Motor neuron (in vitro differentiated cells): ENCODE measurements at places on chromosomes 1 and 21. TPM values are rescaled to one million over a fixed set of nuclear protein-coding genes. Genes with fewer than 3 reads are reported as not detected.
A peak's percentile ranks its signal among the peaks of the same experiment; 100 is the strongest.

GRCh38 chr1:103087256-103087655, 21.1 kb downstream of the COL11A1 start:
- no peak for ATAC-seq

WNT9A gene
- 0.19 and 0.28 TPM in 2 replicates for total RNA-seq

GRCh38 chr1:92599184-92599583, 112.5 kb upstream of the GFI1 start:
- no peak for ATAC-seq

DNA sequence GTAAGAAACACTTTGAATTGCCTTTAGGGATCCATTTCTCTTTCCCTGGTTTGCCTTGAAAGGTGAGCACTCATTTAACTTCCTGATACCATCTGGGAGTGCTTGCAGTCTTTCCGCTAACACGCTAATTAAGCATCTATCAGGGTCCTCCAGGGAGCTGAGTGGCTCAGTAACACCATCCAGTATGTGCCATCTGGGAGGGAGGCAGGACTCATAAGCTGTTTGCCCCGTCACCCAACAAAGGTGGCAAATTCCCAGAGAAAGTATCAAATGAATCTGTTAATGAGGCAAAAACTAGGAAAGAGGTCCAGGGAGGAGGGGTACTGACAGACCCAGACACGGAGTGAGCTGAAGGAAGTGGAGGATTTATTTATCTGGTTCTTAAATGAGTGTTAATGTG, 430.9 kb downstream of the HLX start:
- peak; percentile 57 for ATAC-seq

HSD3B2 gene
- total RNA-seq, result 1.0 and 1.4 TPM in 2 replicates

DNA sequence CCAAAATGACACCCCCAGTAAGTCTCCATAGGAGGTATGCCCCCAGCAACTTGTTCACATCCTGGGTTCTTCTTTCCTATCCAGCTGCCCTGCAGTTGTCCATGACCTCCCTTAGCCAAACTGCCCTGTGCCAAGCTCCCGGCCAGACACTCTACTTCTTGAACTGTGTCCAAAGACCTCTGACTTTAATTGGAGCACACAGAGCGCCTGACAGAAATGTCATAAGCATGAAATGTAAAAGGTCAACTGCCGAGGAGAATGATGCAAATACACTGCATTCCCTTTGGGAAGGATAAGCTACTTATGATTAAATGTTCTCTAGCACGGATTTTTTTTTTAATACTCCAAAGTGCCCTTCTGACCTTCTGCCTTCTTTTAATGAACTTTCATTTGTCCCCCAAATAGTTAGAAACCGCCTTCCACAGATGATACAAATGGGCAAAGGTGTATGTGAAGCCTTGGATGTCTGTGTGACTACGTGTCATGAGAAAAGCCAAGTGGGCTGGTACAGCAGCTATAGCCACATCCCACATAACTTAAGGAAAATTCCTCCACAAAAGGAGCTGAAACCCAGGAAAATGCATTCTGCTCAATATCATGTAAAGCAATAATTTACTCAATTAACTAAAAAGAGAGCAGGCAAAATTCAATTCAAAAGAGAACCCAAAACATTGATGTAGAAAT, 26.8 kb downstream of the PALMD start:
- no peak for ATAC-seq

STMN1 gene
- total RNA-seq, result 532 and 581 TPM in 2 replicates

FALEC gene
- 0.57 and 1.7 TPM in 2 replicates for total RNA-seq

DNA sequence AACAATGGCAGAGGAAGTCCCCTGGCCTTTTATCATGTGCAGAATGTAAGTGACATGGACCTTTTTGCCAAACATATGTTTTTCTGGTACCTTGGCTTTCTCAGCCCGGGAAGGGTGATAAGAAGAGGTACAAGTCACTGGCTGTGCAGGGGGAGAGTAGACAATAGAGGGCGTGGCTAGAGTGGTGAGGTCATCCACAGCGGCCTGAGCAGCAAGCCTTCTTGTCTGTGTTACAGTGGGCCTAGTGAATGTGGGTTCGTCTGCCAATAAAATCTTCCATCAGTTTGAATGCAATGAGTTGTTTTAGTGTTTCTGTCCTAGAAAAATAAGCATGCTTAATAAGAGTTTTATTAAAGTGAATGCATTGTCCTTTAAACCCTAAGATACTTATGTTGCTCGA, 59.0 kb upstream of the PGD start:
- ATAC-seq, result peak; percentile 16

UBL4B gene
- 0.46 TPM in 1 of 2 replicates, not detected in the other for total RNA-seq

DNA sequence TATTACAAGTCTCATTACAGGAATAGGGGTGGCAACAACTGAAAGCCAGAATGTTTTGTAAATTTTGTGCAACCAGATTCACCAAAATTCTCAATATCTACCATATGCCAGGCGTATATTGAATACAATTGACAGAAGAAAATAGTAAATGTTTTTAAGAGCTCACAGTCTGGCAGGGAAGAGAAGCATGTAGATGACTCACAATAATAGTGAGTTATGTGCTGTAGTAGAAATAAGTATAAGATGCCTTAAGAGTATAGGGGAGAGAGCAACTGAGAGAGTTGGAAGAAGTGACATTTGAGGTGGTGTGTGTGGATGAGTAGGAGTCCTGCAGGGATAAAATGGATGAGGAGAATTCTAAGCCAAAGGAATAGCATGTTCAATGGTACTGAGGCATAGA, 170.5 kb upstream of the FGGY start:
- ATAC-seq, result no peak

GRCh38 chr1:241658081-241658793, 6.2 kb downstream of the WDR64 start:
- no peak for ATAC-seq

FCRLA gene
- not detected in 2 replicates for total RNA-seq

GRCh38 chr21:33569991-33570390, 18.5 kb downstream of the DONSON start:
- no peak for ATAC-seq

- no peak for ATAC-seq
These were observed 19.4 kb downstream of the RSPH1 start for GRCh38 chr21:42476388-42477331.

APCS gene
- 0.57 TPM in 1 of 2 replicates, not detected in the other for total RNA-seq

DNA sequence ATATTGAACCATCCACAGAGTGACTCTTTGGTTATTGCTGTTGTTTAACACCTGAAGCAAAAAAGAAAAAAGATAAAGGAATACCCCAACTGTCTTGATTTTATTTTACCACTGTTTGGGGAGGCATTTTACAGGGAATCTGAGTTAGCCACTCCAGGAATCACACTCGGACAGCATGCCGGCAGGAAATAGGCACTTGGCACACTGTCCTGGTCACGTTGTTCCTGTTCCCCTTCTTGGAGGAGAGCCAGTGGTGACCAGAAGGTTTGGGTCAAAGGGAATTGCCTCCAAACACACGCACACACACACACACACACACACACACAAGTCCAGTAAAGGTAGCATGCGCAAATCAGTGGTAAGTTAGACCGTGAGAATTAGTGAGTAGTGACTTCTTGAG, 13.8 kb downstream of the RGS4 start:
- no peak for ATAC-seq

- peak; percentile 91 for ATAC-seq
These were observed 341.0 kb upstream of the NEGR1 start for GRCh38 chr1:72623299-72623708.

DNA sequence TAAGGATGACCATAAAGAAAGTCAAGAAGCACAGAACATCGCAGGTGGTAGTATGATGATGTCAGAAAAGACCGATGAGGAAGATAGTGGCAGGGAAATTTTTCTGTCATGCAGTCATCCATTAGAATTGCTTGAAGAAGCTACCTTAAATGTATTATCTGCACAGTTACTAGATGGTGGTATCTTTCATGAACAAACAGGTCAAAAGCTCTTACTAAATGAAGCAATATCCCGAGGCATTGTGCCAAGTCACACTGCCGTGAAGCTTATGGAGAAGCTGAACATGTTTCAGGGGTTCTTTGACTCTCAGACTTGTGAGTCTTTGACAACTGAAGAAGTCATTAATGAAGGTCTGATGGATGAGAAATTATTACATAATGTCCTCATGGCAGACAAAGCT, 128.8 kb downstream of the MACF1 start:
- no peak for ATAC-seq

GRCh38 chr1:52404975-52405338, 555 bp downstream of the PRPF38A start:
- ATAC-seq, result no peak

F5 gene
- 0.17 and 0.23 TPM in 2 replicates for total RNA-seq
